ENCODE measurements at places on chromosomes 2 and 18. TPM values are rescaled to one million over a fixed set of nuclear protein-coding genes. Genes with fewer than 3 reads are reported as not detected.

The C2orf81 gene
- total RNA-seq, result 5.4 TPM

The CFC1 gene
- total RNA-seq, result not detected

- no peak overlapping the region for H3K4me3 ChIP-seq
- H3K27me3 ChIP-seq, result no peaks in the 10 kb centered on the region
Observed at GRCh38 chr2:141513853-141514252, 617.0 kb downstream of the LRP1B start.

The ELOA2 gene
- total RNA-seq, result not detected

DNA sequence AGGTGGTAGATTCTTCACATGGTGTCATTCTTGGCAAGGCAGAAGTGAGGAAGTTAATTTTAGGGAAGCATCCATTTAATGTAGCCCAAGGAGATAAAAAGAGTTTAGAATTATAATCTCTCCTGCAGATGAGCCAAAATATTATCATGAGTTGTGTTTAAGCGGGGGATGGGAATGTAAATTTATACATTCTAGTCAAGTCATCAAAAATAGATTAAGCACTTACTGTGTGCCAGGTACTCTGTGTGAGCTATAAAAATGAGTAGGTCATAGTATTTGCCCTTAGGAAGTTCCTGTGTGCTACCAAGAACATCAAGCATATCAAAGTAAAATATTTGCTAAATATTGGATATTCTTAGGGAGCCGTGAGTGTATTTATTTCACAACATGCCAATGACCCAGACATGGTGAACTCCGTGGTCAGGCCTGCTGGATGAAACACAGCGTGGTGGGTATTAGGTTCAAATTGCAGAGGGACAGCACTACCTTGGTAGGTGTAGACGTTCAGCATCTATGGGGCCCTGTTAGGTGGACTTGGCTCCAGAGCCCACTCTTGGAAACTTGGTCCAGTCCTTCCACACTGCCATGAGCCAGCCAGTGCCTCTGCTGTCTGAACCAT lies 37.4 kb downstream of the MEIS1 start:
- H3K27ac ChIP-seq, result no peak overlapping the region
- DNase-seq, result no peak
- H3K27me3 ChIP-seq, result no peaks in the 10 kb centered on the region
- no peak overlapping the region for H3K4me3 ChIP-seq
- H3K36me3 ChIP-seq, result no peaks in the 10 kb centered on the region
- H3K4me1 ChIP-seq, result no peaks in the 10 kb centered on the region
